ENCODE measurements at places on chromosomes 3 and 15.

- DNase-seq: no peak
Observed at GRCh38 chr3:88101142-88101541, 42.1 kb downstream of the ZNF654 start.

DNA sequence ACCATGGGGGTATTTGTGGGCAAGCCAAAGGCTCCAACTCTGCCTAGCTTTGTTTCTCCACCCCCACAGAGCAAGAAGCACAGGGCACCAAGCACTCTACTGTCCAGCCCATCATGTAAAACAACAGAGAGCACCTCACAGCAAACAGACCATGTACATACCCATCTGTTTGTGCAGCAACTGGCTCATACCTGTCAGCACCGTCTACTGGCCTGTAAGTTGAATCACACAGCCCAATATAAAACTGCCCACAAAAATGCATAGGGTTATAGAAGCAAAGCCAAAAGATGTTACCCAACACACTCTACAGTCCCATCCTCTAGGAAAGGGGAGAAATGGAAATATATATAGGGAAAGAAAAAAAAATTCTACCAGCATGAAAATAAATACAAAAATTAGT is 139.7 kb upstream of the CPNE4 start:
- no peak for DNase-seq

- peak; percentile 86 for DNase-seq
Observed at GRCh38 chr15:75202251-75203016, 752 bp downstream of the C15orf39 start.

DNA sequence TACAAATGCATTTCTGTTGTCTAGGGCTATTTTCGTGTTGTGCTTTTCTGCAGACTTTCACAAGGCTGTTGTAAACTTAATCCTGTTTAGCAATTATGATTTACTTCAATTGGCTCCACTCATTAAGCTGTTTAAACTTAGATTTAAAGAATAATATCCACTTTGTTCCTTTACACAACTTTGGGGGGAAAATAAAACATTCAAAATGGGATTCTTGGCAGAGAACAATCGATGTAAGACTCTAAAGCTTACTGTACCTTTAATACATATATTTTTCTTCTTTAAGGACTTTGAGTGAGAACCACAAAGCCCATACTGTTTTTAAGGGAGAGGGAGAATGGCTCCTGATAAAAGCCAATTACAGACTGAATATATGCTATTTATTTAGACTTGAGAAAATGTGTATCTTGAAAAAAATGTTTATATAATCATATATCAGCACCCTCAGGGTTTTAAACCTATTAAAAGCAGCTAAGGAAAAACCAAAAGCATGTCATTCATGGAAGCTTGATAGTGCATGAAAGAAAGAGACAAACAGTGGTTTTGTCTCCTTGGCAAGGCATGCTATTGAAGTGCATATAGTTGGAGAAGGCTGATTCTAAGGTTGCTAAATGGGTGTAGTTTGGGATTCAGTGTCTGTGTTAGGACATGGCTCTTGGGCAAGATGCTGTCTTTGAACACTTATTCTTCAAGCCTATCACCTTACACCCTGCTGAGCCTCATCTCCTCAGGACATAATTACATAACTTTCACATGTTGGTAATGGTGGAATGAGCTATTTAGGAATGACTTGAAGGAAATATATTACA is 293.4 kb upstream of the TBC1D5 start:
- DNase-seq: no peak

DNA sequence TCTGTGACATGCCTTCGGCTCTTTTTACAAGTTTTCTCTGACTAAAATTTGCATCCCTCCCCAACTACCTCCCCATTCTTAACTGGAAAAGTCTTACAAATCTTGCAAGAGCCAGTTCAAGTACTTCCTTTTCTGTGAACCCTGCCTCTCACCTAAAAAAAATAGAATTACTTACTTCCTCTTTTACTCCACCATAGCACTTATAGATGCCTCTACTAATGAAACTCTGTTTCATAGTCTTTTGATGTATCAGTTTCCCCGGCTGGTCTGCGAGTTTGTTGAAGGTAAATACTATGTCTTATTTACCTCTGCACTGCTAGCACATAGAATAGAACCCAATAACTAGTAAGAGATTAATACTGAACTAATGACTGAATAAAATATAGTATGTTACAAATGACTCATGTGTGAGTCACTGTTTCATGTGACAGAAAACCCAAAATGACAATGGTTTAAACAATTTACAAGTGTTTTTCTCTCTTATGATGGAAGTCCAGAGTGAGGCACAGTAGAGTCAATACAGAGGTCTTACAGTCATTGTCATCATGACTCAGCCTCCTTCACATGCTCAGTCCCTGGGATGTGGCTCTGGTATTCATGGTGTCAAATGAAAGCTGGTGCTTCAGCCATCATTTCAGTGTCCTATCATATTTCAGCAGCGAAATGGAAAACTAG is 393.5 kb downstream of the RSL24D1 start:
- DNase-seq: no peak

DNA sequence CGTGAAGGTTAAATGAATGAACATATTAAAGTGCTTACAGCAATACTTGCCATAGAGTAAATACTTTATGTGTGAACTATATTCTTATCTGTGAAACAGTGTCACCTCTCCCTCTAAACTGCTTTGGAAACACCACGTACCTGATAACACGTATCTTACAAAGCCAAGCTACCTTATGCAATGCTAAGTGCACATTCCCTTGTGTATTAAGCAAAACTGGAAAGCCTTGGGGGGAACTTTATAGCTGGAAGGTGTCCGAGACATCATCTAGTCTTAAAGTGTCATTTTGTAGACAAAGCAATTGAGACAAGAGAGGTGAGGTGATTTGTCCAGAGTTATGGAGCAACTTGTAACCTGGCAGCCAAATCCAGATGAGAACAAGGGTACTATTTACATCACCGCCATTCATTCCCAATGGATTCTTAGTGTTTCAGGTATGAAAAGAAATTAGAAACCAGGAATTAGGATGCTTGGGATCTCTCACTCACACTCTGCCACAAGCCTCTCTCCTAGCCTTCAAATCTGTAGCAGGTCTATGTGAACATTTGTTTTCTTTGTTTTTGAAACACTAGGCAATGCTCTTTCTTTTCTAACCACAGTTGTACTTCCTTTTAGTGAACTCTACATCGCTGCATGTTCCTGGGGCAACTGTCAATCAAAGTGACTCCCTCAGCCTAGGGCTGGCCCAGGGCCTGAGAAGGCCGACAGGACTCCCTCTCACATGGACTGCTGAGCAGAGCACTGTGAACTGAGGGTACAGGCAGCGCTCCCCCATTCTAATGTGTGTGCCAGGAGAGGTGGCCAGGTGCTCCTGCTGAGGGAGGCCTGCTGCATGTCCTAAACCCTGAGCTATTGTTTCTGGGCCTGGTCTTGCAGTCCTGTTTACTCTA is 13.9 kb upstream of the MGLL start:
- DNase-seq: no peak

GRCh38 chr3:95154766-95155165 is 1091.9 kb downstream of the NSUN3 start:
- no peak for DNase-seq

DNA sequence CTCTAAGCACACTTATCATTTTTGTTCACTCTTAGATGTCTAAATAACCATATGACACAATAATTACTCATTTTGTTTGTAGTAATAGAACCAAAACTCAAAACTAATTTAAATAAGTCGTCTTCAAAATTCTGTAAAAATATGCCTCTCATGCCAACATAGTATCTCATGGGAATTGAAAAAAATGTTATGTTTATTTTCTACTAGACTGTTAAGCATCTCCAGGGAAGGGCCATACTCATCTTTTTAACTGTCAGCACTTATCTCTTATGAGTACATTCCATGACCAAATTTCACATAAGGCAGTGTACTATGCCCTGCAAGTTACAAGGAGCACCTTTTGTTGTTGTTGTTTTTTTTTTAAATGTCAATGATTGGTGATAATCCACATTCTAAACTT is 18.3 kb upstream of the USF3 start:
- no peak for DNase-seq

DNA sequence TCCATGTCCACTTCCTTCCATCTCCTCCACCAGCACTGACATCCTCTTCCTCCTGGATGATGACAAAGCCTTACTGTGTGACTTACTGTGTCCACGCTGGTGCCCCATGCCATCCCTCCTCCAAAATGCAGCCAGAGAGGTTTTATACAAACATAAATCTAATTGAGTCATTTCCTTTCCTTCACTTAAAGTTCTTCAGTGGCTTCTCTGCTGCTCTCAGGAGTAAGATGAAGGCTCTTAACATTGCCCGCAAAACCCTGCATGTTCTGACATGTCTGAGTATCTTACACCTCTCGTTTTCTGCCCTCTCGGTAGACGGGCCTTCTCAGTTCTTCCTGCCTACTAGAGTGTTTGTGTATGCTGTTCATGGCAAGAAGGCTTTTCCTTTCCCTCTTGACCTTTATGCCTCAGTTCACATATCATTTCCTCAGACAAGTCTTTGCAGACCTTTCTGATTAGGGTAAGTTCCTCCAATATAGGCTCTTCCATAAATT is 175.5 kb downstream of the CFAP20DC start:
- no peak for DNase-seq

DNA sequence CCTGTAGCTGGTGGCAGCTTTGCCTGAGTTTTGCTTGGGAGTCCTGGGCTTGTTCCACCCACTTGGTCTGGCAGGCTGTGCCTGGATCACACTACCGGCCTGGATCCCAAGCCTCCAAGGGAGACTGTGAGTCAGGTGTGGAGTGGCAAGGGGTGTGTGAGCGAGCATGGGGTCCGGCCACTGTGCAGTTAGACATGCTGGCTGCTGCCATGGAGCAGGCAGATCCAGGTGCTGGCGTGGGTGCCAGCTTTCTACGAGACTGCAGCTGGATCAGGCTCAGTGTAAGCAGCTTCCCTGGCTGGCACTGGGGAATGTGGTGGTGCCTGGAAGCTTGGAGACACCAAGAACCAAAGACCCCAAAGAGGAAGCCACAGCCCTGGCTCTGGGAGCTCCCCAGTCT is 102.0 kb upstream of the BNIP2 start:
- no peak for DNase-seq

DNA sequence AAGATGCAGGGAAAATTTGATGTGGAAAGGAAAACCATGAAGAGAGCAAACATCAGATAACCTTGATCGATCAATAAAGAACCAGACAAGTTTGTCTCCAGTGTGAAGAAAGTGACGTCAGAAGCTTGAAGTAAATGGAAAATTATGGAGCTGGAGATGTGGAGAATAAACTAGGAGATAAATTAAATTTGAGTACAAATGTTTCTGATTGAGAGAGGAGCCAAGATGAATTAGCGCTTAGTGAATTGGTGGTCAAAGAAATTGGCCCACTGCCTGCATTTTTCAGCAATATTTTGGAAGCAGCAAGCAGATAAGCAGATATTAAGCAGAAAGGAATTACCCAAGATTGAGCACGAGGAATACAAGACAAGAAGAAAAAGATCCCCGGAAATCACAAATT is 567.3 kb upstream of the ZNF385D start:
- DNase-seq: no peak

- DNase-seq: no peak
Observed at GRCh38 chr3:61684386-61684785, 123.0 kb downstream of the PTPRG start.

DNA sequence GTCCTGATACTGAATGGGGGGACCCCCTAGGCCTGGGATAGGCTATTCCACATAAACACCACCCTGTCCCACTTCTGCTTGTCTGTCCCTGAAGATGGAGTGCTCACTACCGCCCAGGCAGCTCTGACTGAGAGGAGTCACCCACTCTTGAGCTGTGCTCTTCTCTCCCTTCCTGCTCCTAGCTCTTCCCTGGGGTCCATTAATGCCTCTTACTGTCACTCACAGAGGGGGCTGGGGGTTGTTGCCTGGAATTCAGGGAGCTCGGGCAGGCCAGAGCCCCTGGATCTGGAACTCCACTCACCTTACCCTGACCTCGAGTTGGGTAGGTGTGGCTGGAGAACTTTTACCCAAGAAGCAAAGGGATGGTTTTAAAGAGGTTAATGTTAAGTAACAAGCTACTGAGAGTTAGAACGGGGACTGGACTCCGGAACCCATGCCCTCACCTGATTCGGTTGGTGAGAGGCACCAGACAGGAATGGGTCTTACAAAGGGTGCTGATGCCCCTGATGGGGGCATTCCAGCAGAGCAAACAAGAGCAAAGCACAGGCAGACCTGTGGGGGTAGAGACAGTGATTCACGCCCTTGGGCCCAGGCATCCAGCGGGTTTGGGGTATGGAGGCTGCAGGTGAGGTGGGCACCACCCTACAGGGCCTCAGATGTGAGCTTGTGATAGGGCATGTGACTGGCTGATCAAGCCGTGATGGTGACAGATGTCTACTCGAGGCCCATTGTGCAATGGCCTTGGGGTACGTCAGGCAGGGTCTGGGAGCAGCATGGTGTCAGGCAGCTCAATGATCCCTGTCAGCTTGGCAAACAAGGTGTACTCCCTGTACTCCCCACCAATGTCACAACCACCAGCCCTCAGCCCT is 5.4 kb downstream of the NBEAL2 start:
- no peak for DNase-seq

DNA sequence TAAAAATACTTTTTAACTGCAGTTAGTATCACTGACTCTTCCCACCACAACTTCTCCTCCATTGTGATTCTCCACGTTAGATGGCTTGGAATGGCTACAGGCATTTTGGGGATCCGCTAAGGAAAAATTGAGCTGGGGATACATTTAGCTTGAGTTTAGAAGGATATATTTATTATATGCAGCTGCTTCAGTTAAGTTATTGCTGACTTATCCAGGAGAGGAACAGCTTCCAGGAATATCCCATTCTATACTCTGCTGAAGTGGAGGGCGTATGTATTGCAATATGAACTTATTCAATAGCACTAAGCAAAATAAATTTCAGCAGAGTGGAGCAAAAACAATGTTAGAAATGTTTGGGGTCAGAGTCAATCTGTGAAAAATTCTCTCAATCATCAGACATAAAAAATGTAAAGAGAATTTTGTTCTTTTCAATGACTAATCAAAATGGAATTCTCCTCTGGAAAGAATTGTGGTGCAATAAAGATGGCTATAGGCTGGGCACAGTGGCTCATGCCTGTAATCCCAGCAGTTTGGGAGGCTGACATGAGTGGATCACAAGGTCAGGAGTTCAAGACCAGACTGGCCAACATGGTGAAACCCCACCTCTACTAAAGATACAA is 84.7 kb downstream of the NCEH1 start:
- DNase-seq: no peak

DNA sequence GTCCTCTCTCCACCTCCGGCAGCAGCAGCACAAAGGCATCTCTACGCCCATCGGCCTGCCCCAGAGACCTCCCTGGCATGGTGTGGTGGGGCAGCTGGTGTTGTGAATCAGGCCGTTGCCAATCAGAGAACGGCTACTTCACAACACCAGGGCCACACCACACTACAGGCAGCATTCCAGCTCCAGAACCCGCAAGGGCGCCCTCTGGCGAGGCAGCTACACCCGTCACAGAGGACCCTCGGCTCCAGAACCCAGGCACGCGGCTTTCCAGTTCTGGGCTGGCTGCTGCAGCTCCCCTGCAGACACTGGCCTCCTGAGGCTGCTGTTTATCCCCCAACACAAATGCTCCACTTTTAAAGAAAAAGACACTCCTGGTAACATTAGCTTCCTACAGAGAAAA is 127.5 kb upstream of the TOPAZ1 start:
- no peak for DNase-seq

DNA sequence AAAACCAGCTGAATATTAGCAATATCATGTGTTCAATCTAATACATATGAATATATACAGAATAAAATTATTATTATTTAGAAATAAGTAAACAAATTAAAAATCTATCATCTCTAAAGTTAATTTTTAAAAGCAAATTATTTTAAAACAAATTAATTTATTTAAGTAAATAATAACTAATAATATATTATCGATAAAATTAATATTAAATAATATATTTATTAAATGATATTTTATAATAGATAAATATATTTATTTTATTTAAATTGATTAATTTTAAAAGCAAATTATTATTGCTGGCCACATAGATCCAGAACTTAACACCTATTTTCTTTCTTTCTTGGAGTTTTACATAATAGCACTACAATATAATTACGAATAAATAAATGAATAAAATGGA is 22.2 kb downstream of the RTP3 start:
- DNase-seq: no peak

Data from coronary artery (tissue), 2 donors.